Right atrium auricular region (tissue), 2 donors: ENCODE measurements at places on chromosomes 7 and 10. TPM values are rescaled to one million over a fixed set of nuclear protein-coding genes. Genes with fewer than 3 reads are reported as not detected.

Gene NODAL
- not detected for total RNA-seq

- H3K27ac ChIP-seq = no peak overlapping the region
- H3K4me1 ChIP-seq = peaks cover 45% of the 10 kb centered on the region
- H3K4me3 ChIP-seq = no peak overlapping the region
- no peaks in the 10 kb centered on the region for H3K27me3 ChIP-seq
- no peak for DNase-seq
- H3K36me3 ChIP-seq = peaks cover 29% of the 10 kb centered on the region
Observed at GRCh38 chr10:103613616-103614015, 120.1 kb downstream of the NEURL1 start.

GRCh38 chr7:78111386-78111785 is 312.8 kb downstream of the PHTF2 start:
- DNase-seq = no peak
- no peaks in the 10 kb centered on the region for H3K27me3 ChIP-seq
- no peaks in the 10 kb centered on the region for H3K4me1 ChIP-seq
- H3K36me3 ChIP-seq = no peaks in the 10 kb centered on the region
- H3K4me3 ChIP-seq = no peak overlapping the region

DNA sequence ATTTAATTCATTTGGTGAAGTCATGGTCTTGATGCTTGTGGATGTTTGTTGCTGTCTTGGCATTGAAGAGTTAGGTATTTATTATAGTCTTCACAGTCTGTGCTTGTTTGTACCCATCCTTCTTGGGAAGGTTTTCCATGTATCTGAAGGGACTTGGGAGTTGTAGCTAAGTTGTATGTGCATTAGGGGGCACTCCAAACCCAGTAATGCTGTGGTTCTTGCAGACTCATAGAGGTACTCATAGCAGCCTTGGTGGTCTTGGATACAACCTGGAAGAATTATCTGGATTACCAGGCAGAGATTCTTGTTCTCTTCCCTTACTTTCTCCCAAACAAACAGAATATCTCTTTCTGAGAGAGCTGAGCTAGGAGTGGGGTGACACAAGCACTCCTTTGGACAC is 93.2 kb downstream of the ADCYAP1R1 start:
- H3K36me3 ChIP-seq = no peaks in the 10 kb centered on the region
- no peaks in the 10 kb centered on the region for H3K27me3 ChIP-seq
- no peak overlapping the region for H3K4me3 ChIP-seq
- DNase-seq = no peak
- H3K27ac ChIP-seq = no peak overlapping the region

DNA sequence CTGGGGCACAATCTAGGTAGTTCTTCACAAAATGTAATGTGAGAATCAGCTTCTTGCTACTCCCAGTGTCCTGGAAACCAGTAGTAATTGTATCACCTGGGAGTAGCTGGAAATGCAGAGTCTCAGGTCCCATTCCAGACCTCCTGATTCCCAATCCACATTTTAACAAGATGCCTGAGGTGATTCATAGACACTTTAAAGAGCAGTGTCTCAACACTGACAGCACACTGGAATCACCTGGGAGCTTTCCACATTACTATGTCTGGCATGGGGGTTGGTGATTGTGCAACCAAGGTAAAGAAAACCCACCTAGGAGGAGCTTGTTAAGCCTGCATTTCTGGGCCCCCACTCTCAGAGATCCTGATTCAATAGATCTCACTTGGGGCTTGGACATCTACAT is 11.1 kb downstream of the DPY19L1 start:
- no peak for DNase-seq
- H3K4me3 ChIP-seq = no peak overlapping the region
- no peaks in the 10 kb centered on the region for H3K27me3 ChIP-seq

DNA sequence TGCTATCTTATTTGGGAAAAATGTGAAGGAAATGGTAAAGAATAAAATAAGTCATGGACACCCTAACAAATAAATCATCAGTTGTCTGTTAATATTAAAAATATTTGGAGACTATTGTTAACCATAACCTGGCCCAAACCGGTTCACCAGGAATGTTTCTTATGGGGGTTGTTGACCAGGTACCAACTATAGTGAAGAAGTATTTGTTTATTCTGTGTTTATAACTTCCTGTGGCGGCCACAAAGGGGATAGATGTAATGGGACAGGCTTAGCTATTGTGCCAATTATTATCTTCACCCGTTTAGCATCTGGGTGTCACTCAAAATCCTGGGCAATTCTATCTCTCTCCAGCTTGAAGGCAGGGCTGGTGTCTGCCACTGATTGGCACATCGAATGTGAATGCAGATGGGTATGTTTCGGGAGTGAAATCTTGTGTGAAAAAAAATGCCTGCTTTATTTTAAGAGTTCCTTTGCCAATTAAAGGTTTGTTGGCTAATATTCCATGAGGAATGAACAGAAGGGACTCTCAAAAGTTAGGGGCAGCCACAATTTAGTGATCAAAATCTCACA is 500.9 kb downstream of the ARL4A start:
- no peak overlapping the region for H3K4me3 ChIP-seq
- no peaks in the 10 kb centered on the region for H3K36me3 ChIP-seq
- no peak overlapping the region for H3K27ac ChIP-seq
- no peaks in the 10 kb centered on the region for H3K27me3 ChIP-seq
- no peak for DNase-seq
- H3K4me1 ChIP-seq = no peaks in the 10 kb centered on the region

DNA sequence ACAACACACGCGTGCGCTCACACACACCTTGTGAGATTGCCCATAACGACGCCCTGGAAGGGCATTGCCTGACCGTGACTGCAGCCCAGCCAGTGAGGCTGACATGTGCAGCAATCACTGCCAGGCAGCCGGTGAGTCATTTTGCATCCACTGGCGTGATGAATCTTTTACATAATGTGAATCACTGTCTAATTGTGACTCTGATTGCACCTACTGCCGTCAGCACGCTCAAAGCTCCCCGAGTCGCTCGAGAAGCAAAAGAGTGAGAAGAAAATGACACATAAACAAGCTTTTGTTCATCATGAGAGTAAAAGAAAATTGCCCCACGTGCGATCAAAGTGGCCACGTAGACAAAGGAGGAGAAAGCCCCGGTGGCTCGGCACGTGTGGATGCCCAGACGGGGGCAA is 117.4 kb upstream of the PFKP start:
- no peak overlapping the region for H3K27ac ChIP-seq
- no peaks in the 10 kb centered on the region for H3K36me3 ChIP-seq
- H3K27me3 ChIP-seq = no peaks in the 10 kb centered on the region
- no peak for DNase-seq

- H3K27ac ChIP-seq = peak within 1 kb of the TSS; percentile 88
- DNase-seq = no peak
- no peaks in the 10 kb centered on the region for H3K36me3 ChIP-seq
- no peaks in the 10 kb centered on the region for H3K27me3 ChIP-seq
Observed at GRCh38 chr7:32070406-32071360, at the start of gene PDE1C. Gene PDE1C, minus strand, starts transcription at chr7:32070407.

DNA sequence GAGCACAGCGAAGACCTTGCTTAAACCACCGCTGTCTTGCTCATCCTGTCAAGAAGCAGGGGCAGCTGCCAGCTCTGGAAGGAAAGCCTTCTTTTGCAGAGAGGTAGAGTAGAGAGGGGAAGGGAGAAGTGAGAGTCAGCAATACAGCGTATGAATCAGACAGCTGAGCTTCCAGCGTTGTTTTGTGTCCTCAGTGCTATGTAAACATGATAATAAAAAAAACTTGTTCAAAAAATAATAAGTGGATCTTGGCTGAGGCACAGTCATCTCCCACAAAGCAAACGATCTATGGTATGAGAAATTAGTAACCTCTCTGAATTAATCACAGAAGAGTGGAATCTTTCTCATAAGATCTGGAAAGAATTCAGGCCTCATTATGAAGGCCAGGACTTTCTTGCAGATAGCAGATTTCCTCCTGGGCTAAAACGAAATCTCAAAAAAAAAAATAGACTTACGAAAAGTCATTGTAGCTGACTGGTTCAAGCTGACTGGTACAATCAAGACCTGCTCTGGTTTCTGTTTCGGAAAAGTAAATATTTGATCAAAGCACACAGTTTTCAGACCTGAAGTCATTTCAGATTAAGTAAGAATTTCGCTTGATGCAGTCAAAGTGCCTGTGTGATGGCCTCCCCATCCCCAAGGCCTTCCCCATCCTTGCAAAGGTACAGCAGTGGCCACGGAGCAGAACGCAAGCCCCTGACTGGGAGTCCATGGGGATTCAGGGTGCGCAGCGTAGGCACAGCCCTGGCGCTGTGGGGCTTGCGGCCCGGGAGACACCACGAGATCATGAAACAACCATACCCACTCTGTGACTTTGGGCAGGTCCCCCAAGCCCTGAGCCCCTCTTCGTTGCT is 29.4 kb downstream of the CHST15 start:
- H3K27ac ChIP-seq = no peak overlapping the region
- peaks cover 18% of the 10 kb centered on the region for H3K4me1 ChIP-seq
- no peak overlapping the region for H3K4me3 ChIP-seq
- no peaks in the 10 kb centered on the region for H3K36me3 ChIP-seq
- DNase-seq = no peak

Gene SPDYE11
- not detected for total RNA-seq

DNA sequence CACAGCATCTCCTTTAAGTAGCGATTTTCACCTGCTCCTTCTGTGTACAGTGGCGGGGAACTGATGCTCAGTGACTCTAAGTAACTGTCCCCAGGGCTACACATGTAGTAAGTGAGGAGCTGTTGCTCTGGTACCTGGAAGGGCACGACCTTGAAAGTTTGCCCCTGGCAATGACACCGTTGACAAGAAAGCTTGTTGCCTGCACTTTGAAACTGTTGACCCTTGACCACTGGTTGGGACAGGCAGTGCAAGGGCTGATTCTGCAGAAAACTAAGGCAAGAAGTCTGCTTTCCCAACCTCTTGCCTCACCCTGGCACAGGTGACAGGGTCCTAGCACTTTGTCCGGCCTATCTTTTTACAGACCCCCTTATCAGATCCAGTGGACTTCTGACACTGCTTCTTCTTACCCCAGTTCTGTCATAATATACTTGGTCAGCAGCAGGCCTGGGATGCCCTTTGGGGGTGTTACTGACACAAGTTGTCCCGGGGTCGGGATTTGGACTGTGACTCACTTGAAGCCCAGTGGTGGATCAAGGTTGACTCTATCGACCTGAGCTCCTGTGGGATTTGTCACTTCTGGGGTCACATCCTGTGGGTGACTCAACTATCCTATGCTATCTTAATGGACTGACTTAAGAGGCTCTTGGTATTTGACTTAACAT is 5.8 kb downstream of the ACSL5 start:
- no peak overlapping the region for H3K27ac ChIP-seq
- H3K4me1 ChIP-seq = no peaks in the 10 kb centered on the region
- no peak overlapping the region for H3K4me3 ChIP-seq

Gene HABP2
- not detected for total RNA-seq

Gene SAMD9L
- 4.1 TPM for total RNA-seq

DNA sequence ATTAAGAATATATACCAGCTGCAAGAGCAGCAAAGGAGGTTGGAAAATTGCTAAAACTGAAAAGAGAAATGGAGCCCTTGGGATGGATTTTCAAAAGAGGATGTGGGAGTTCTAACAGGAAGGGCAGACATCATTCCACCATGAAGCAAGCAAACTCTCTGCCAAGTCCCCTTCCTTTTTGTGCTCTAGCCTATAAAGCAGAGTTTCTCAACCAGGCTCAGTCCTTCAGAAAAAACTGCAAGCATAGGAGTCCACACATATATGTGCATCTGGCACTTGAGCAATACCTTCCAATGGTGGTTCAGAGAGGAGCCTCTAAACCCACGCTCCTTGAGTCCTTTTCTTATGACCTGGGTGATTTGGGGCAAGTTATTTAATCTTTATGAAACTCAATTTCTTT is 98.6 kb upstream of the MKX start:
- DNase-seq = no peak
- no peak overlapping the region for H3K4me3 ChIP-seq
- H3K27ac ChIP-seq = no peak overlapping the region
- H3K36me3 ChIP-seq = no peaks in the 10 kb centered on the region

DNA sequence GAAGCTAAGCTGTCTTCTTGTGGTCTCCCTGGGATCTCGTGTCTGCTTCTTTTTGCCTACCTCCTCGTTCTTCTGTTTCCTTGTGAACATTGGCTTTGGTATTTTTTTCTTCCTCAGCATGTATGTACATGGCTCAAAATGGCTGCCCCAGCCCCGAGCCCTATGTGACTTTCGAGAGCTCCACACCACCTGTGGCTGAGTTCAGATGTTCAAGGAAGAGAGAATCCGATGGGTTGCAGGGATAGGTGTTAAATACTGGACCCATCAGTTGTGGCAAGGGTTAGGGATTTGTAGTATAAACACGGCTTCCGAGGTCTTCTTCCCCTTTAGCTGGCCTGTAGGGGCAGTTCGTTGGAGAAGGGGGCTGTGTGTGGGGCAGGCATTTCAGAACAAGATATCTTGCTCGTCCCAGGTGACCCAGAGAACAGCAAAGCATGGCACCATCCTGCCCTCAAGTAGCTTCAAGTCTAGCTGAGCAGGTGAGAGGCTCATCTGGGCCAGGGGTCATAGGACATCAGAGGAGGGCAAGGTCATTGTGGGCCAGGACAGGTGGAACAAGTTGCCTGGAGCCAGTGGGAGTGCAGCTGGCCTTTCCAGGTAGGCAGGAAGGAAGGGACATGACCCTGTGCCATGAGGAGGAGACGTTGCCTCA is 57.2 kb upstream of the COMTD1 start:
- peaks cover 27% of the 10 kb centered on the region for H3K4me1 ChIP-seq
- H3K4me3 ChIP-seq = no peak overlapping the region
- H3K27me3 ChIP-seq = no peaks in the 10 kb centered on the region
- no peak overlapping the region for H3K27ac ChIP-seq
- no peak for DNase-seq

GRCh38 chr10:30349967-30350735 is 1.1 kb upstream of the MTPAP start:
- H3K4me1 ChIP-seq = peaks cover 26% of the 10 kb centered on the region
- H3K4me3 ChIP-seq = no peak overlapping the region
- H3K27ac ChIP-seq = no peak overlapping the region
- DNase-seq = no peak

Gene FAM25C
- not detected for total RNA-seq

Gene OPALIN
- total RNA-seq = not detected

Gene IFIT1
- total RNA-seq = 6.7 TPM

DNA sequence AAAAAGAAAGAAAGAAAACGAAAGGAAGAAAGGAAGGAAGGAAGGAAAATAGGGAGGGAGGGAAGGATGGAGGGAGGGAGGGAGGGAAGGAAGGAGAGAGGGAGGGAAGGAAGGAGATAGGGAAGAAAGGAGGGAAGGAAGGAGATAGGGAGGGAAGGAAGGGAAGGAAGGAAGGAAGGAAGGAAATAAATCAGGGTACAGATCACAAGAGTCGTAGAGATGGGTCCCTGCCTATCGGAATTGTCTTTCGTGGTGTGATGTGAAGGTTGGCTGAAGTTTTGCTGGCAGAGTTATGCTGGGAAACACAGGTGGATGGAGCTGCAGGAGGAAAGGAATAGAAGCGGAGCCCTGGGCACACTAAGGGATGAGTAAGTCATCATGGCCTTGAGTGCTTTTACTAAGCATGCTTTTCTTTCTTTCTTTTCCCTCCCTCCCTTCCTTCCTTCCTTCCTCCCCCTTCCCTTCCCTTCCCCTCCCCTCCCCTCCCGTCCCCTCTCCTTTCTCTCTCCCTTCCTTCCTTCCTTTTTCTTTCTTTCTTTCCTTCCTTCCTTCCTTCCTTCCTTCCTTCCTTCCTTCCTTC is 11.9 kb upstream of the TPST1 start:
- no peaks in the 10 kb centered on the region for H3K36me3 ChIP-seq
- DNase-seq = no peak
- no peaks in the 10 kb centered on the region for H3K4me1 ChIP-seq
- H3K27me3 ChIP-seq = no peaks in the 10 kb centered on the region
- H3K4me3 ChIP-seq = no peak overlapping the region
